Daoy (cell line): ENCODE measurements at places on chromosomes 1 and 21. TPM values are rescaled to one million over a fixed set of nuclear protein-coding genes. Genes with fewer than 3 reads are reported as not detected.

- DNase-seq: no peak
These were observed 66.0 kb upstream of the CR1L start for GRCh38 chr1:207578796-207579435.

GRCh38 chr1:169968174-169968573, 74.5 kb upstream of the SCYL3 start:
- DNase-seq: no peak

The TOMM20 gene
- total RNA-seq: 73.2 and 86.1 TPM in 2 replicates

- DNase-seq: no peak
These were observed 101.2 kb downstream of the FNBP1L start for GRCh38 chr1:93549131-93549530.

- no peak for DNase-seq
These were observed 1655.4 kb downstream of the BRINP3 start for GRCh38 chr1:188822248-188822647.

DNA sequence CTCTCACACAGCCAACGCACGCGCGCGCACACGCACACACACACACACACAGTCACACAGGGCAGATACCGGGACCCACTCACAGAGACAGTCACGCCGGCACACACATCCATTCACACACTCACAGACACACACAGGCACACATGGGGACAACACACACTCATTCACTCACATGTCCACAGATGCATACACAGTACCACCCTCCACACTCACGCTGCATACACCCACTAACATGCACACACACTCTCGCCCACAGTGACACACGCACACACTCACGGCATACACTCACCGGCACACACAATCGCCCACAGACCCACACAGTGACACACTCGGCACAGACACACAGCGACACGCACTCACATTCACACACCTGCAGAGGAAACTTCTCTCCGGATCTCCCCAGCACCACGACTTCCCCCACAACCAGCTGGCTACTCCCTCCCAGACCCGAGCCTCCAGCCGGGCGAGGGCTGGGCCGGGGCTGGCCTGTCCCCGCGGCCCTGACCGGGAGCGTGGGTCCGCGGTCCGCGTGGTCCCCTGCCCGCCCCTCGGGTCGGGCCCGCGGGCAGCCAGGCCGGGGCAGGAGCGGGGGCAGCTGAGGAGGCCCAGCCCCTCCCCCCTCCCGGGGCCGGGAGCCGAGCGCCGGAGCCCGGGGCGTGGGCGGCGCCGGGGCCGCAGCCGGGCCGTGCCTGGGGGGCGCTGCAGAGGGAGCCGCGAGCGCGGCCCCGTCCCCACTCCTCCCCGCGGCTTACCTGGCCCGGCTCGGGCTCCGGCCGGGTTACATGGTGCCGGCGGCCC, 552 bp downstream of the DLGAP3 start:
- DNase-seq: no peak

The FMOD gene
- total RNA-seq: 0.03 and 0.69 TPM in 2 replicates

The BNIPL gene
- 0.57 and 0.60 TPM in 2 replicates for total RNA-seq

GRCh38 chr1:209544098-209544497, 39.4 kb upstream of the CAMK1G start:
- DNase-seq: no peak

DNA sequence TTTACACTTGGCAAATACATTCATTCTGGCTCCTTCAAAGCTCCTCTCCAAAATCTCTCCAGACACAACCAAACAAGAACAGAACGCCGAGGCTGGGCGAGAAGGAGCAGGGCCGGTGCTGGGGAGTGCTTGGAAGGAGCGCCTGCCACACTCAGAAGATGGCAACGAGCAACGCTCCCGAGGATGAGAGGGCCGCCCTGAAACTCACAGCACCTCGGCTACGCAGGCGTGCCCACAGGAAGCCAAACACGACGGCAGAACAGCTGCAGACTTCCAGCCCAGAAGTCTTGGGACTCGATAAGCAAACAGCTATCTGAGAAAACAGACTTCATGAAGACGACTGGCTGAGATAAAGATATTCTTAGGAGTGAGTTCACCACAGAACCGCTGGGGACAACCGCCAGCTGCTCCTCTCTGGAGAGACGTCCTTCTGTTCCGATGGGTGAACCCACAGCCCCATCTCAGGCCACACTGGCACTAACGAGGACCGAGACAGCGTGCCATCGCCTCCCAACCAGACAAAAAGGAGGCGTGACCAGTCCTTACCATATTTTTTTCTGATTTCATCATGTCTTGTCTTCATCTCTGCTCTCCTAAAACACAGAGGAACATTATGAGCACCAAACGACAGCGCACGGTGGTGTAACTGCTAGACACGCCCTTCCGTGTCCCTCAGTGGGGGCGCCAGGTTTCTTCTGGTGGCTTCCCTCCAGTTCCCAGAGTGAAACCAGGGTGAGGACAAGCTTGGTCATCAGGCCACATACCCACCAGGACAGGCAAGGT, 18.6 kb downstream of the PTTG1IP start:
- no peak for DNase-seq

DNA sequence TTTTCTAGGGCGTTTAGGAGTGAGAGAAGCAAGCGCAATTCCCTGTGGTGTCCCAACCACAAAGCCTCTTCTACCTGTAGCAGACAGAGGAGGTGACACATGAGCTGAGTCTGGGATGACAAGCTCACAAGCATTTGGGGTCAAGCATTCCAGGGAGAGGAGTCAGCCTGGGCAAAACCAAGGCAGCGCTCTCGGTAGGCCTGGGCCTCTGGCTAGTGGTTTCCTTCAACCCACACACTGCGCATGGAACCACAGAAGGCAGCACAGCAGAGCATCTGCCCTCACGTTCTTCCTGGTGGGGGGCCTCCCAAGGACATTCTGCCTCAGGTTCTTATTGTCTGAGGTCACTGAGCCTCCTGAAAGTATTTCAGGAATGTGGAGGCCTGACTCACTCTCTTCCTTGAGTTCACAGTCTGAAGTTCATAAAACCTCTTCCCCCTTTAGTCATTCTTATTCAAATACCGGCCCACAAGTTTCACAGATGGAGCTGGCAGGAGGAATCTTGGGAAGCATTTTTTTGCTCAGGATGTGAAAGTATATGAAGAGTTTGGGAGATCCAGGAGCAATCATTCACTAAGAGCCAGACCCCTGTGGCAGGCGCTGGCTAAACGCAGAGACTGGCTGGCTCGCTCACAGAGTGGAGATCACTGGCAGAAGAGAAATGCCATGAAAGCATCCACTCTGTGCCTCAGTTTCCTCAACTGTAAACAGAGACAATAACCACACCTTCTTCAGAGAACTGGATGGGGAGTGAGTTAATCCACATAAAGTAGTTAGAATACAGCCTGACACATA, 26.8 kb downstream of the CCN1 start:
- DNase-seq: peak; percentile 100

GRCh38 chr1:66250478-66250877, 283.5 kb upstream of the SGIP1 start:
- DNase-seq: no peak

DNA sequence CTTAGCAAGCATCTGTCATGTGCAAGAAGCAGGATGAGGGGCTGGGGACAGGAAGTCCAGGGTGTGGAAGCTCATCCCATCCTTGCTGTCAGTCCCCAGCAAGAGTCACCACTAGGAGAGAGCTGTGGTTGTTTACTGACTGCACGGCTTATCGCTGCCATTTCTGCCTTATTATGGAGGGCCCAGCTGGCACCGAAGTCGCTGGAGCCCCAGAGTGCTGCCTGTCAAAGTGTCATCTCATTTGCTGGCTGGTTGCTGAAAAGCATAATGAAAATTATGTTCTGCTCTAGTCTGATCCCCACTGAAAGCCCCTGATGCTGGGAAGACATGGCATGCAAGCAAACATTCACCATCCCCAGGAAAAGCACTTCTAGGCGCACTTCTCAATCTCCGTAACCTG, 642.7 kb downstream of the NPHP4 start:
- DNase-seq: no peak

- DNase-seq: peak; percentile 19
These were observed 66.5 kb upstream of the LYST start for GRCh38 chr1:235933017-235933765.

GRCh38 chr1:194705123-194705854, 1518.9 kb upstream of the B3GALT2 start:
- DNase-seq: no peak

The AMY1A gene
- total RNA-seq: not detected in 2 replicates

DNA sequence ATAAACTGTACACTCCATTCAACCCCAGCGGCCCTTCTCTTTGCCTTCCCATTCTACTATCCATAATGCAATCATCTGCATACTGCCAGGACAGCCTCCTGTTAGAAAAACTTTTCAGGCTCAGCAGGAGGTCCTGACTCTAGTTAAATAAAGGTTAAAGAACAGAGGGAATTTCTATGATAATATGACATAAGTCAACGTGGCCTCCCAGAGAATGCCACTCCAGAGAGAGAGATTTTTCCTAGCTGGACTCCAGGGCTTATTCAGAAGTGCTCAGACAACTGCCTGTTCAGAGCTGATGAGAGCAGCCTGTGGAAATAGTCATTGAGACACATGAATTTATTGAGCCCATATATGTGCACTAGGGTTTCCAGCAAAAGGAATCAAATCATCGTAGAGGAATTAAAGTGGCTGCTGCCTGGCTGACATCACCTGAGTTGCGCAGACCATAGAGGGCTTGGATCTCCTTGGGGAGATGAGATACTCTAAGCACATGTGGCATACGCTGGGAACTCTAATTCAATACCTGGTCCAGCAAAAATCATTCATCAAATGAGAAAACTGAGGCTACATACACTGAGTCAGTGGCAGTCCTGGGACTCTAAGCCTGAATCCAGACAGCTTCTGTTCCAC, 736.2 kb downstream of the PTPRU start:
- peak; percentile 56 for DNase-seq

The VANGL2 gene
- total RNA-seq: 1.9 and 2.0 TPM in 2 replicates

The ESRRG gene
- total RNA-seq: 0.17 TPM in 1 of 2 replicates, not detected in the other

- peak; percentile 66 for DNase-seq
These were observed 125.2 kb upstream of the PTBP2 start for GRCh38 chr1:96596226-96596922.
